ENCODE measurements at places on chromosomes 3 and 15. TPM values are rescaled to one million over a fixed set of nuclear protein-coding genes. Genes with fewer than 3 reads are reported as not detected.

TEX9 gene
- total RNA-seq: 3.1 TPM

PLS1 gene
- 1.8 TPM for total RNA-seq

RAB6B gene
- total RNA-seq: 0.22 TPM

GOLGA6L7 gene
- not detected for total RNA-seq

CPNE4 gene
- not detected for total RNA-seq

RPL29 gene
- total RNA-seq: 767 TPM

TUBGCP5 gene
- total RNA-seq: 21.4 TPM

CD276 gene
- total RNA-seq: 164 TPM

CA12 gene
- 128 TPM for total RNA-seq

DUOXA2 gene
- not detected for total RNA-seq

LMCD1 gene
- total RNA-seq: 35.6 TPM

VPS18 gene
- 51.7 TPM for total RNA-seq

EEF1AKMT4 gene
- total RNA-seq: 1.6 TPM

THPO gene
- 0.66 TPM for total RNA-seq

OGG1 gene
- total RNA-seq: 15.9 TPM

BHLHE40 gene
- total RNA-seq: 15.9 TPM

SYNPR gene
- total RNA-seq: not detected

CRABP1 gene
- total RNA-seq: not detected

PPP1R14D gene
- total RNA-seq: not detected

NOX5 gene
- total RNA-seq: 0.25 TPM

GRK7 gene
- total RNA-seq: under 0.01 TPM

UACA gene
- total RNA-seq: 152 TPM

CCR3 gene
- total RNA-seq: not detected

DAPK2 gene
- 5.8 TPM for total RNA-seq

SQOR gene
- 86.0 TPM for total RNA-seq

RPL4 gene
- total RNA-seq: 2,649 TPM

GABRB3 gene
- 2.7 TPM for total RNA-seq

ISLR gene
- total RNA-seq: 39.7 TPM

SMAD6 gene
- total RNA-seq: 11.0 TPM

FANCD2 gene
- total RNA-seq: 43.9 TPM

TRH gene
- not detected for total RNA-seq

ST8SIA2 gene
- total RNA-seq: under 0.01 TPM

PSTPIP1 gene
- 0.11 TPM for total RNA-seq

FOXL2NB gene
- total RNA-seq: 10.4 TPM

COL6A5 gene
- under 0.01 TPM for total RNA-seq

EAF2 gene
- total RNA-seq: 3.4 TPM

FBLN2 gene
- total RNA-seq: 18.0 TPM

VIPR1 gene
- not detected for total RNA-seq

RTP1 gene
- not detected for total RNA-seq

TGM4 gene
- not detected for total RNA-seq

FOXB1 gene
- not detected for total RNA-seq

GPR27 gene
- 0.12 TPM for total RNA-seq

DTWD1 gene
- 37.0 TPM for total RNA-seq

FAM107A gene
- total RNA-seq: not detected

SNRPN gene
- 35.1 TPM for total RNA-seq

CLRN1 gene
- not detected for total RNA-seq

TMEM212 gene
- total RNA-seq: not detected

FAM3D gene
- total RNA-seq: not detected

ESYT3 gene
- total RNA-seq: 6.5 TPM

LTK gene
- 0.37 TPM for total RNA-seq

UBA7 gene
- 32.4 TPM for total RNA-seq

LYZL4 gene
- not detected for total RNA-seq

KBTBD13 gene
- total RNA-seq: not detected

CCDC80 gene
- 363 TPM for total RNA-seq

DNAJC19 gene
- 31.0 TPM for total RNA-seq

FEZF2 gene
- not detected for total RNA-seq

CAPN3 gene
- 0.44 TPM for total RNA-seq

GLT8D1 gene
- 129 TPM for total RNA-seq

HRH1 gene
- total RNA-seq: 11.4 TPM
